ENCODE measurements at places on chromosomes 12 and 14. TPM values are rescaled to one million over a fixed set of nuclear protein-coding genes. Genes with fewer than 3 reads are reported as not detected.

DNA sequence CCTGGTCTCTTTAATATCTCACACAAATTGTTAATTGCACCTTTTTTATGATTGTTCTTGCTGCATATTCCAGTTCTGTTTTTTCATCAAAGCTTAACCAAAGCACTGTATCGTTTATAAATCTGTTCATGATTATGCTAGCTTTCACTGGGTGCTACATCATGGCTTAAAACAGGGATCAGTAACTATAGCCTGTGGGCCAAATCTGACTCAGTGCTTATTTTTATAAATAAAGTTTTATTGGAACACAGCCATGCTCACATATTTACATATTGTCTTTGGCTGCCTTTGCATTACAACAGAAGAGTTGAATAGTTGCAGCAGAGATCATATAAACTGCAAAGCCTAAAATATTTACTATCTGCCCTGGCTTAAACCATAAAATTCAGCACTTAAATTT is 183.4 kb upstream of the NRXN3 start:
- H3K36me3 ChIP-seq: no peaks in the 10 kb centered on the region
- H3K27me3 ChIP-seq: no peaks in the 10 kb centered on the region
- H3K27ac ChIP-seq: no peak overlapping the region
- no peak for DNase-seq

DNA sequence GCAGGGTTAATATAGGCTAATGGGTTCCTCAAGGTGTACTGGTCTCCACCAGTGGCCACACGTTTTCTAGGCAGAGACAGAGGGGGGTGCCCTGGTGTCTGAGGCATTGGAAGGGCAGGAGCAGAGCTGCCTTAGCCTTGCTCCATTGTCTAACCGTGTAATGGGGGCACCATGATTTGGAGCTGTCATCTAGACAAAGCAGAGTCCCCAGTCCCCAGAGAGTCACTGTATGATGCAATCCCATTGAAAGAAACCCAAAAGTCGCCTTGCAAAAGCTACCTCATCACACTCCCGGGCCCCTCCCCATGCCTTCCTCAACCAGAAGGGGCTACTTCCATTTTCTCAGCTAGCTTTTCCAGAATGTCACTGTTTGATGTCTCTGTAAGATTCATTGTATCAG is 487.1 kb downstream of the AACS start:
- H3K27ac ChIP-seq: no peak overlapping the region
- no peaks in the 10 kb centered on the region for H3K36me3 ChIP-seq
- H3K27me3 ChIP-seq: no peaks in the 10 kb centered on the region
- DNase-seq: no peak
- no peaks in the 10 kb centered on the region for H3K4me1 ChIP-seq

DNA sequence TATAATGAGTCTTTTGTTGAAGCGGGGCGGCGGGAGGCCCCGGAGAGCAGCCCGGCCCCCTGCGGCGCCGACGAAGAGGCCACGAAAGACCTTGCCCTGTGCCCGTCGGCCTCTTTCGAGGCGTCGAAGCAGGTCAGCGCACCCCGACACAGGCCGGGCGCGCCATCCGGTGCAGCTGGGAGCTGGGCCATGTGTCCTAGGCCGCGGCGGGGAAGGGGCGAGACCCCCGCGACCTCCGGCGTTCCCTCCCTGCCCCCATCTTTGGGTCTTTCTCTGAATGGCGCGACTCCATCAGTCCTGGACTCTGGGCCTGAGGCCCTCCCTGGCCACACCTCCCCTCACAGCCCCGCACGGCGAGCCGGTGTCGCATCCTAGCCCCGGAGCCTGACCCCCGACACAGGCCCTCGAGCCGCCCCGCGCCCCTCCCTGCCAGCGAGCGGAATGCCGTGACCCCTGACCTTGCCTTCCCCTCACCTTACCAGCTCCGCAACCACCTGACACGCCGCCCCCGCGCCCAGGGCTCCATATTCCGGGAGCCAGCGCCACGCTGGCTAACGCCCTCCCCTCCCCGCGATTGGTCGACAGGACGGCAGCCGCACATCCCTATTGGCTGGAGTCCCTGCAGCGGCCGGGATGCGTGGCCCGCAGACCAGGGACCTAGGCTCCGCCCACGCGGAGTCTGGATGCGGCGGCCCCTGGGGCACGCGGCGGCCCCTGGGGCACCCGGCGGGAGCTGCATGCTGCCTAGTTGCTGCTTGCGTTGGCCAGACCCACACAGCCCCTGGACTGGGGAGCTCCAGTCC is at the start of gene SLC11A2:
SLC11A2 (minus strand) TSS at position 549 of the 803 bp plus-strand sequence. CDS start 15,656 bp downstream, outside the sequence.
- peak; percentile 97 for DNase-seq
- H3K27ac ChIP-seq: peak within 1 kb of the TSS; percentile 98
- peaks cover 55% of the 10 kb centered on the region for H3K4me1 ChIP-seq
- H3K36me3 ChIP-seq: peaks cover 18% of the 10 kb centered on the region

- H3K36me3 ChIP-seq: no peaks in the 10 kb centered on the region
- H3K27me3 ChIP-seq: no peaks in the 10 kb centered on the region
- no peak for DNase-seq
Observed at GRCh38 chr12:78149459-78149858, 318.8 kb downstream of the NAV3 start.

PTPRR gene
- total RNA-seq: not detected

GRCh38 chr14:38611928-38612327 is 356.0 kb upstream of the CLEC14A start:
- no peaks in the 10 kb centered on the region for H3K27me3 ChIP-seq
- H3K36me3 ChIP-seq: no peaks in the 10 kb centered on the region
- no peaks in the 10 kb centered on the region for H3K4me1 ChIP-seq
- no peak overlapping the region for H3K27ac ChIP-seq

- H3K4me3 ChIP-seq: no peak overlapping the region
- no peaks in the 10 kb centered on the region for H3K4me1 ChIP-seq
- DNase-seq: no peak
- H3K27ac ChIP-seq: no peak overlapping the region
Observed at GRCh38 chr12:67410667-67411067, 141.5 kb downstream of the CAND1 start.

DNA sequence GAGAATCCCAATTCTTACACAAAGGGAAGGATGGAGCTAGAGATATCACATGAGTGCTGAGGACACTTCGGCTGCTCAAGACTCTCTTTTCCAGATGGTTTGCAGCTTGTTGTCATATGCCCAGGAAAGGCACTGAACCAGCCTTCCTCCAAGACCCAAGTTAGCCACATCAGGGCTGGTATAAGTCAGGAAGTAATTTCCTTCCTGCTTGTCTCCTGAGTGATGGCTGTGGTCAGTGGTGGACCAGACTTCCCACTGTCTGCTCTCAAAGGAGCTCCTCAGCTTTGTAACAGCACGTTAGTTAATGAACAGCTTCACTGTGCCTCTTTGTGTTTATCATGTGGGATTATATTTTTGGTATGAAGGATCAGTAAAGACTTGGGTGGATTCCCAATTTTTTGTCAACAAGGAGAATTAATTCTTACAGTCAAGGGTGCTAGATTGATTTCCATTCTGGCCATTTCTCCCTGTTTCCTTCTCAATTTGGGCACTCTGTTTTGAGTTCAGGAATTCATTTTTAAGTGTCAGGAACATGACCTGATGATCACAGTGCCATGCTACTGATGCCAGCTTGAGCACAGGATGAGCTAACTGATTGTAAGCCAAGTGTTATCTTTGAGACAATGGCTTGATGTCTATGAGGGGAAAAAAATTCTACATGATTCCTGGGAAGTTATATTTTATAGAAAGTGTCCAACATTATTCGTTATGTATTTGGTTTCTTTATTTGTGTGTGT is 145.8 kb downstream of the GCH1 start:
- no peak overlapping the region for H3K4me3 ChIP-seq
- DNase-seq: no peak
- H3K27ac ChIP-seq: no peak overlapping the region
- peaks cover 11% of the 10 kb centered on the region for H3K4me1 ChIP-seq
- H3K36me3 ChIP-seq: peaks cover 1% of the 10 kb centered on the region

A2ML1 gene
- not detected for total RNA-seq

DNA sequence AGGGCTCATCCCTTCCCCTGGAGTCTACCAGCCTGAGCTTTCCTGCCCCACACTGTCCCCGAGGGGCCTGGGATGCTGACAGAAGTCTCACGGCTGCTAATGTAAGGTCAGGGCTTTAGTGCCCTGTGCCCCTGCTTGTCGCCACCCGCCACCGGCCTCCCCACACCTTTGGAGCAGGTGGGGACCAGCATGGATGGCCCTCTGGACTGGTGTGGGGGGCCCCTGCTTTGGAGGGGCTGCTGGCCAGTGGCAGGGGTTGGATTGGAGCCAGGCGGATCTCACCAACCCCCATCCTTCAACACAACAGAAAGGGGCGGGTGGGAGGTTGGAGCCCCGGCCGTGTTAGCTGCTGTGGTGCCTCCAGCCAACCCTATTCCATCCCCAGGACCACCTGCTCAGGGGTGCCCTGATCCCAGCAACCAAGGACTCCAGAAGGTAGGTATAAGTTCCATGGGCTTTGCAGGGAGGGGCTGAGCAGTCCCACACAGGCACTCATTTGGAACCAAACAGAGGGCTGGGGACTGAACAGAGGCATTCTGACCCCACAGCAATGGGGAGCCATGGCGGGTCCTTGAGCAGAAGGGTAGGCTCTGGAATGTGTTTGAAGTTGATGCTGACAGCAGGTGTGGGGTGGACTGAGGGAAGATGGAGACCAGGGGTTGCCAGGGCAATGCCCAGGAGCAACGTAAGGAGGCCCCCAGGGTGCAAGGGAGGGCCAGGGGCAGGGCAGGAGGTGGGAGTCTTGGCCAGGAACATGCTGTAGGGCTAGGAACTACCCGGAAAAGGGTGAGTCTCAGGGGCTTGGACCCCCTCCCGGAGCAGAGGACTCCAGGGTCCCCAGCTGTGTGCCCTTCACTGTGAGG is 145.1 kb upstream of the C14orf180 start:
- H3K36me3 ChIP-seq: no peaks in the 10 kb centered on the region
- no peak overlapping the region for H3K4me3 ChIP-seq

DNA sequence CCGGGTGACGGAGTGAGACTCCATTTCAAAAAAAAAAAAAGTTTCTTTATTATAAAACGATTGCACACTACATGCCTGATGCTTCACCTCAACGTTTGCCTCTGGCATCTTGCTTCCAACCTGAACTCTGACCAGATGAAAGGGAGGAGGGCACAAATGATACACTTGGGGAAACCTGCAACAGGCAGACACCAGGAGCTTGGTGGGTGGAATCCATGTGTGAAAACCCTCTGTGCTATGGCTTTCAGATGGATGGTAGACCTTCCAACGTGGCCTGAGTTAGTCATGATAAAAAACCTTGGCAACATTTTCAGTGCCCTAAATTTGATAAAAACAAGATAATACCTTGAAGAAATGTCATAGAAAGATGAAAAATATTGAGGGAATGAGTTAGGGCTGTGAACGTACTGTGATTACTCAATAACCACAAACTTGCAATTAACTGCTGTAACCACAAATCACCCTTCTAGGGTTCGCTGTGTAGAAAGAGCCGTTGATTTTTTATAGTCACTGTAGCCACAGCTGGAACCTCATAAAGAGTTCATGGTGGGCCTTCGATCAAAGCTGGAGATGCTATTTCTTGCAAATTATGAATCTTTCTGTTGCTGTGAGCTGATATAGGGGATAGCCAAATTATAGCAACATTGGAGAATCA is 26.1 kb upstream of the GZMB start:
- no peaks in the 10 kb centered on the region for H3K36me3 ChIP-seq
- H3K27ac ChIP-seq: peak overlapping the region; percentile 78
- no peak for DNase-seq
- no peaks in the 10 kb centered on the region for H3K27me3 ChIP-seq
- H3K4me1 ChIP-seq: peaks cover 48% of the 10 kb centered on the region

DNA sequence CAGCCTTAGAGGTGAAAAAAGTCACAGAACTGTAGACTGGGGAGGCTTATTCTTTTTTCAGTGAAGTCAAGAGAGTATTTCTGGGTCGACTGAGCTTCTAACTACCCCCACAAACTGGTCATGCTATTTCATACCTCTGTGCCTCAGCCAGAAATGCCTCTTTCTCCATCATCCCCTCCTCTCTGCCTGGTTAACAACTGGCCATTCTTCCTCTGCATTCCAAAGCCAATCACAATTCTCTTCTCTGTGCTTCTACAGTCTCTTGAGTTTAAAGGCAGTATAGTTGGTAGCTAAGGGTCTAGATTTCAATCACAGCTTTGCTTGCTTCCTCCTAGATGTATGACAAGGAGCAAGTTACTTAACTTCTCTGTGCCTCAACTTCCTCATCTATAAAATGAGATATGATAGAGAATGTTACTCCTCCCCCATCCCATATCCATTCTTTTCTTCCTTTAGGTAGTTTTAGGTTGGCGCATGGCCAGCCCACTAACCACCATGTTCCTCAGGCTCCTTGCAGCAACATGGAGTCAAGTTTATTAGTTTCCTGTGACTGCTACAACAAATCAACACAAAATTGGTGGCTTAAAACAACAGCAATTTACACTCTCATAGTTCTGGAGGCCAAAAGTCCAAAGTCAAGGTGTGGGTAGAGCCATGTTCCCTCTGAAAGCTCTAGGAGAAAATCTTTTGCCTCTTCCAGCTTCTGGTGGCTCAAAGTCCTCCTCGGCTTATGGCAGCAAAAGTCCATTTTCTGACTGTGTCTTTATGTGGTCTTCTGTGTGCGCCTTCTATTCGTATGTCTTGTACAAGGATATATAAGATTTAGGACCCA is 62.5 kb downstream of the ITPR2 start:
- DNase-seq: no peak
- no peak overlapping the region for H3K4me3 ChIP-seq

DNA sequence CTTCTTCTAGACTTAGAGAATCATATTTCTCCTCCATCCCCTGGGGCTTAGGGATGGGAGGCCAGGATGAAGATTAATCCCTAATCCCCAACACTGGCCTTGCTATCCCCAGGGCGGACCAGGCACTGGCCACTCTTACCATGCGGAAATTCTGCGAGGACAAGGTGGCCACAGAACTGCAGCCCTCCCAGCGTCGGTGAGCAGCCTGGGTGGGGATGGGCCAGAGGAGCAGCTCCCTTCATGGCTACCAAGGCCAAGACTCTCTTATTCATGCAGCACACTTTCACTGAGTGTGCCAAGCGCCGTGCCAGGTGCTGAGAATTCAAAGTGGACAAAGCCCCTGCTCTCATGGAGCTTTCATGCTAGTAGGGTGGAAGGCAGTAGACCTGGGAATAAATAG is 7.0 kb downstream of the TNS2 start:
- H3K27ac ChIP-seq: no peak overlapping the region
- no peaks in the 10 kb centered on the region for H3K36me3 ChIP-seq
- DNase-seq: peak; percentile 2
- H3K27me3 ChIP-seq: no peaks in the 10 kb centered on the region
- no peak overlapping the region for H3K4me3 ChIP-seq
- peaks cover 9% of the 10 kb centered on the region for H3K4me1 ChIP-seq

KRT74 gene
- total RNA-seq: not detected

KRT6C gene
- total RNA-seq: not detected

SOAT2 gene
- total RNA-seq: 0.79 TPM

SERPINA10 gene
- not detected for total RNA-seq

RIPK3 gene
- 9.4 TPM for total RNA-seq

LMO3 gene
- total RNA-seq: not detected

DNA sequence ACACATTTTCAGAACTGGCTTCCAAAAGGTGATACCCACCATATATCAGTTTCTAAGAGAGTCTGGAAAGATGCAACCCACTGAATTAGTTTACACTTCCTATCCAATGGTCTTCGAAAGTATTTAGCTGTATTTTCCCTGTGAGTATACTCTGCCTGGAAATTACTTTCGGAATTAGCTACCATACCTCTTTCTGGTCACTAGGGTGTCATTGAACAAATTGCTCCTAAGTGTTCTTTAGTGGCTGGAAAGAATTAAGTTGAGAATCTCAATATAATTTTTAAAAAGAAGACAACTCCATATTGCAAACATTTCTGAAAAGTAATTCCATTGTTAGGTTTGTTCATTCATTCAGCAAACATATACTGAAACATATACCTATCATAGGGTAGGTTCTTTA is 283.1 kb upstream of the SSTR1 start:
- no peaks in the 10 kb centered on the region for H3K36me3 ChIP-seq
- no peaks in the 10 kb centered on the region for H3K4me1 ChIP-seq
- H3K27me3 ChIP-seq: no peaks in the 10 kb centered on the region
- no peak for DNase-seq

RBM19 gene
- total RNA-seq: 93.5 TPM

IL31 gene
- 2.1 TPM for total RNA-seq

Data from activated CD4-positive, alpha-beta T cell treated with anti-CD3 and anti-CD28 coated beads for 36 hours (primary cell).